CD4-positive, alpha-beta memory T cell (primary cell): ENCODE measurements at places on chromosomes 13 and 19.
A peak's percentile ranks its signal among the peaks of the same experiment; 100 is the strongest.

- DNase-seq: no peak
Measured at GRCh38 chr19:13033244-13033643, 38.0 kb downstream of the NFIX start.

- no peak for DNase-seq
Measured at GRCh38 chr13:21240586-21240985, 64.1 kb downstream of the MRPL57 start.

DNA sequence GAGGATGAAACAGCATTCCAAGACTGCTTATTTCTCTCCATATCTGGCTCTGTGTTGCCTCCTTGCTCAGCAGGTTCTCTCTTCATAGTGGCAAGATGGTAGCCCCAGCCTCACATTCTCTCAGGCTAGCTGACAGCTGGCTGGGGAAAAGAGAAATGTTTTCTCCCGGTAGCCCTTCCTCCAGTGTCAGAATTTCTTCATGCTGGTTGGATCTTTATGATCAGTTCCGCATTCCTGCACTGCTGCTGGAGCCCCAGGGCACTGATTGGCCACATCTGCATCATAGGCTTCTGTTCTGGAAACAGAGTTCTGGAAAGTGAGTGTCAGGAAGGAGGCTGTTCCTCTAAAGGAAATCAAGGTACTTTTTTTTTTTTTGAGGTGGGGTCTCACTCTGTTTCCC is 24.6 kb downstream of the POP4 start:
- no peak for DNase-seq

- DNase-seq: no peak
Measured at GRCh38 chr19:5953030-5953589, 24.8 kb downstream of the RANBP3 start.

DNA sequence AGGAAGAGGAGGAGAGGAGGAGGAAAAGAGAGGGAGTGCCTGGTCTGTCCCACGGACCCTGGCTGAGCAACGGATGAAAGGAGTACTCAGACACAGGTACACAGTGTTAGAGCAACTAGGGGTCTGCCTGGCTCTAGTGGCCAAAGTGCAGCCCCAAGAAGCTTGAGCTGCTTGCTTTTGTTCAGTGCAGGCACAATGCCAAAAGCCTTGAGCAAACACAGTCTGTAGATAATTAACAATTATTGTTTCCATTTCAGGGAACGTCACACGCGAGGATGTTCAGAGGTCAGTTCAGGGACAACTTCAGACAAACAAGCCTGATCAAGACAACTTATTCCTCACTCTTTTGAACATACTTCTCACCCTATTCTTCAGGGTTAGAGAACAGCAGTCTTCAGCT is 32.2 kb upstream of the ZNF726 start:
- DNase-seq: no peak

GRCh38 chr19:1260749-1261537 is 8.2 kb upstream of the CIRBP start:
- DNase-seq: peak; percentile 97

GRCh38 chr13:40983259-40983658 is 35.9 kb downstream of the ELF1 start:
- DNase-seq: no peak

- no peak for DNase-seq
Measured at GRCh38 chr13:113288880-113289279, 8.2 kb upstream of the LAMP1 start.

DNA sequence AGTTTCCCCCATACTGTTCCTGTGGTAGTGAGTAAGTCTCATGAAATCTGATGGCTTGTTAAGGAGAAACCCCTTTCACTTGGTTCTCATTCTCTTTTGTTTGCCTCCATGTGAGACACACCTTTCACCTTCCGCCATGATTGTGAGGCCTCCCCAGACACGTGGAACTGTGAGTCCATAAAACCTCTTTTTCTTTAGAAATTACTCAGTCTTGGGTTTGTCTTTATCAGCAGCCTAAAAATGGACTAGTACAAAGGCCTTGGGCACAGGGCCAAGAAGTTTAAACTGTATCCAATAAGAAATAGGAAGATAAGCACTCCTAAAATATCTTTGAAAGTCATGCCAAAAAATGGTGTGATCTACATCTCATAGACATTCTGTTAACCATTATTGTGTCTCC is 176.9 kb downstream of the TBC1D4 start:
- no peak for DNase-seq

GRCh38 chr19:28929006-28929405 is 283.9 kb downstream of the UQCRFS1 start:
- DNase-seq: no peak

DNA sequence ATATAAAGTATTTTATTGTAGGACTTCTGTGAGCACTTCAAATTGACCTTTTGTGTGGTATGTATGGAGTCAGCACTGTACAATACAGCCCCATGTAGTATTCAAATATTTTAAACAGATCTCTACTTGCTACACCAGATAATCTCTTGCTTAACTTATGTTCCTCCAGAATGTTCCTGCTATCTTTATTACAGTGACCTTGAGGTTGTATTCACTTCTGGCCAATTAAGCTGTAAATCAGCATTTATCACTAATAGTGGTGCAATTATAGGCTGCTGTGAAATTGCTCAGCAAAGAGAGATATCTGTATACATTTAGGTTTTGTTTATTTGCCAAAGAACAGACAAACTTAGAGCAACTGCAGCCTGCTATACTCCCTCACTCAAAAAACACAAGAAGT is 1218.6 kb downstream of the PCDH17 start:
- DNase-seq: no peak

- DNase-seq: no peak
Measured at GRCh38 chr19:13834244-13835069, 39.2 kb downstream of the ZSWIM4 start.

- DNase-seq: no peak
Measured at GRCh38 chr19:1270213-1270853, 1.2 kb downstream of the CIRBP start.

DNA sequence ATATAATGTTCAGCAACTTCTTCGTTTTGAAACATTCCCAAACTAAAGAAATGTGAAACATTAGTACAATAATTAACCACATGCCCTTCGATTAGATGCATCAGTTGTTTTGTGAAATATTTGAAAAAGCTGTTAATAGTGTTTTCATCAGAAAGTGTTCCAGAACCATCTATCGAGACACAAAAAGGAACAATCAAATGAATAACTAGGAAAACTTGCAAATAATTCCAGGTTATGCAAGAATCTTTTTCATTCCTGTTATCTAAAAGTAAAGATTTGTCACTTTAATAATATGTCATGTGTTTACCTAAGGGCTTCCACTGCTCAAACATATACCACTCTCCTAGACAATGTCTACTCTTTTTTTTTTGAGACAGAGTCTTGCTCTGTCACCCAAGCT is 904.2 kb upstream of the MIR17HG start:
- no peak for DNase-seq

DNA sequence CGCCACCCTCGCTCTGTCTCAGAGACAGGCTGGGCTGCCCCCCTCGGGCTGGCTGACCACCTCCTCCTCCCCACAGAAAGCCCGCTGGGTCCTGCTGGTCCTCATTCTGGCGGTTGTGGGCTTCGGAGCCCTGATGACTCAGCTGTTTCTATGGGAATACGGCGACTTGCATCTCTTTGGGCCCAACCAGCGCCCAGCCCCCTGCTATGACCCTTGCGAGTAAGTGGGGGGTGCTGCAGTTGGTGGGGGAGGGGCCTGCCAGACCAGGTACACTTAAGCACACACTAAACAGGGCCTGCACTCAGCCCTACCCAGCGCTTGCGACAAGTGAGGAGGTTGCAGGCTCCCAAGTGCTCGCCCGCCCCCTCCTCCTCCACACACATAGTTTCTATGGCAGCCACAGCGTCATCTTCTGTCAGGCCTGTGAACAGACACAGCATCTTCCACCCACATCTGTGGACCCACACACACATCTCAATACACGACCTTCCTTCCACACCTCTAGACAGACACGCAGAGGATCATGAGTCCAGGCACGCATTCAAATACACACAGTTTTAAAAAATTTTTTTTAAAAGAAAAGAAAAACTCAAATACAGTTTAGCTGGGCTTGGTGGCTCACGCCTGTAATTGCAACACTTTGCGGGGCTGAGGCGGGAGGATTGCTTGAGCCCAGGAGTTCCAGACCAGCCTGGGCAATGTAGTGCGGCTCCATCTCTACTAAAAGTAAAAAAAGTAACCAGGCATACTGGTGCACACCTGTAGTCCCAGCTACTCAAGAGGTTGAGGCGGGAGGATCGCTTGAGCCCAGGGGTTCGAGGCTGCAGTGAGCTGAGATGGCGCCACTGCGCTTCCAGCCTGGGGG is 18.4 kb downstream of the PLD3 start:
- DNase-seq: no peak

DNA sequence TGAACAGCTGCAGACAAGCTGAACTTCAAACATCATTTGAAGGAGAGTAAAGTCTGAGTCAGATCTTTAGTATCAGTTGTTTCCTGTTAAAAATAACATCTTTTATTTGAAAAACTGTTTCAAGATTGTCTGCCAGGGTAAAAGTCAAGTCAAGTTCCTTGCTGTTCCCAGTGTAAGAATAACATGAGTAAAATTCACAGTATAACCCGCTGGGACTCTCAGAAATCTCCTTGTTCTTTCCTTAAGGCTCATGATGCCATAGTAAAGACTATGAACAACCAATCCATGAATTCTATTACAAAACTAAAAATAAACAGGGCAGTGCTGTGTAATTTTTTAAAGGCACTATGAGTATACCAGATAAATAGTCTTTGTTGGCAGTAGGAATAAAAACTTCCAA is 112.9 kb downstream of the IRS2 start:
- no peak for DNase-seq
